ENCODE measurements at places on chromosomes 16 and 17.

DNA sequence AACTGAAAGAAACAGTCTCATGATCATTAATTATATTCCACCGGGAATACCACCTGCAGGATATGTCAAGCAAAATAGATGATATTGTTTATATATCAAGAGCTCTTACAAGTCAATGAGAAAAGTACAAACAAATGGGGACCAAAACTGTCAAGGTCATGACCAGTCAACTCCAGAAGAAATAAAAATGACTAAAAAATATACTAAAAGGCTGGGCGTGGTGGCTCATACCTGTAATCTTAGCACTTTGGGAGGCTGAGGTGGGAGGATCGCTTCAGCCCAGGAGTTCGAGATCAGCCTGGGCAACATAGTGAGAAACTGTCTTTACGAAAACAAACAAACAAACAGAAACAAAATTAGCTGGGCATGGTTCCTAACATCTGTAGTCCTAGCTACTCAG, 49.8 kb upstream of the SCNN1B start:
- DNase-seq, result no peak

- no peak for DNase-seq
These were observed 115.0 kb downstream of the SPACA3 start for GRCh38 chr17:33106525-33107165.

GRCh38 chr16:51141106-51141505, 10.0 kb downstream of the SALL1 start:
- DNase-seq, result no peak

DNA sequence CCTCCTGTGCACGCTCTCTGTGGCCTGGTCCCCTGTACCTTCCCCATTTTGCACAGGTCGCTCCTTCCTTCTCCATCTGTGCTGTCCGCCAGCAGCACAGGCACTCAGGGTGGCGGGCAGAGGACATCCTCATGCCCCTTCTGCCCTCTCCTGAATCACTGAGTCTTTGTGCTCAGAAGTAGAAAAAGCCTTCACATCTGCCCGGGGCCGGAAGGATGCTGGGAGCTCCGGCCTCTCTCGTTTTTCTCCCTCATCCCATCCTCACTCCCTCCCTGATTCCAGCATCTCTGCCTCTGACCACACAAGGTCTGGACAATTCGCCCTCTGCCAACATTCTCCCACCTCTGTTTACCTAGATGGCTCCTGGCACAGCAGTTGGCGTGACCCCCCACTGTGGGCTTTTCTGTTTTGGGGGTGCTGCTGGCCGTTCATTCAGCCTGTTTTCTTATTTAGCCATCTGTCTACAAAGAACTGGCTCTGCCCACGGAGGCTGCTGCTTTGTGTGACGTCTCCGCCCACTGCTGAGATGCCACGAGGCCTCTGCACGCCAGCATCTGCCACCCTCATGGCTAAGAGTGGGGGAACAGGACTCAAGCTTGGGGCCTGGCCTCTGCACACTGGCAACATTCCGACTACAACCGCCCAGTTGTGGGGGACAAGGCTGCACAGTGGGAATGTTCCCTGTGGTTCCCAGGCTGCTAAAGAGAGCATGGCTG, 36.7 kb downstream of the SEC14L5 start:
- DNase-seq, result no peak

DNA sequence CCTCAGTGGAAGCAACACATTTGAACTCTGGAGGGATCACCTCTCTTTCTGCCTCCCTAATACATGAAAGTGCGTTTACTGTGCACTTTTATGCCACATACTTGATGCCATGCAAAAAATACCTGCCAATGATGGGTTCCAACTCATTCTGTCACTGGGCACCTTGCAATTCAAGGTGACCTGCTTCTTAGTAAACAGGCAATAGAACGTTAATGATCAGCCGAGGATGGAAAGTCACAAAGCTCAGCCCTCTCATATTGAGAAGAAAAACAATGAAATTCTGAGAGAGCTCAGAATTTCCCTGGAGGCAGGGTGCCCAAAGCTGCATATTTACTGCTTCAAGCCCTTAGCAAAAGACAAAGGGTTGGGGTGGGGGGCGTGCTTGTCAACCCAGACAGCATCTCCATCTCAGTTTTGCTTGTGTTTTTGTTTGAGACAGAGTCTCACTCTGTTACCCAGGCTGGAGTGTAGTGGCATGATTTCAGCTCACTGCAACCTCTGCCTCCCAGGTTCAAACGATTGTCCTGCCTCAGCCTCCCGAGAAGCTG, 23.2 kb downstream of the LITAF start:
- no peak for DNase-seq

GRCh38 chr17:33786478-33786877, 468.6 kb upstream of the CCL2 start:
- DNase-seq, result no peak

- no peak for DNase-seq
These were observed 148.1 kb upstream of the HS3ST3A1 start for GRCh38 chr17:13749891-13750235.

Data from NK-92 treated with Interleukin-12 subunit alpha and Interleukin-12 subunit beta, amount 100 ng/mL, for 24 hours (cell line).